LNCaP clone FGC (cell line): ENCODE measurements at places on chromosomes 13 and 19.

GRCh38 chr19:1231729-1232637, 5.8 kb downstream of the CBARP start:
- no peak for DNase-seq

DNA sequence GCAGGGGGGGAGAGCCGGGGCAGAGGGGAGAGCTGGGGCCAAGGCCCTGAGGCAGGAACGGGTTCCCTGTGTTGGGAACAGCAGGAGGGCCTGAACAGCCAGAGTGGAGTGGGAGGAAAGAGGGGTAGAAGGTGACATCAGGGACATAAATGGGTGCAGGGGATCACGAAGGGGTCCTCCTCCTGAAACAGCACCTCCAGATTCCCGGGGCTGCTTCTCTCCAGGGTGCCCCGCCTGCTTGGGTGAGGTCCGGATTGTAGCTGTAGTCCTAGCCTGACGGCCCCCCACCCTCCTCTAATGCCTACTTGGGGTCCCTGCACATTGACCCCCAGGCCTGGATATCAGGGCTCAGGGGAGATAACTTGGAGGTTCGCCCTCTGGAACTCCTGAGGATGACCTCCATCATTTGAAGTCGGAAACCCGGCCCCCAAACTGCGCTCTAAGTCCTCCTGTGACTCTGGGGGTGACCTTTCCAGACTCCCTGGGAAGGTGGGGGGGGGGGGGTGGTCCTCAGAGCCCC, 473 bp upstream of the SCN1B start:
- DNase-seq = no peak

- no peak for DNase-seq
These were observed 25.8 kb upstream of the URAD start for GRCh38 chr13:28014301-28014700.

DNA sequence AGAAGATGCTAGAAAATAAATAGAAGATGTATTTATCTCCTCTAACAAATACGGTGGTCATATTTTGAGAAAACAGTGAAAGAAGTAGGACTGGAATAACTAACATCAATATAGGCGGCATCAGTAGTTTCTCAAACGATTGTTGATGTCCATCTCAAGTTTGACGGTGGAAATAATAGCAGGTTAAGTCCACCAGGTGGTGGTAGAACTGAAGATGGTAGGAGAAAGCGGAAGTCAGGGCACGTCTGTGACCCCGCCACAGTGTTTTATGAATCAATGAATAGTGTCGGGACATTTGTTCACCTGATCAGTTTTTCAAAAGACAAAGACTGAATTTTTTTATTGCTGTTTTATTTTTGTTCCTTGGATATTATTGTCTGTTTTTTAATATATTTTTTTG, 706.4 kb upstream of the SLC10A2 start:
- no peak for DNase-seq

DNA sequence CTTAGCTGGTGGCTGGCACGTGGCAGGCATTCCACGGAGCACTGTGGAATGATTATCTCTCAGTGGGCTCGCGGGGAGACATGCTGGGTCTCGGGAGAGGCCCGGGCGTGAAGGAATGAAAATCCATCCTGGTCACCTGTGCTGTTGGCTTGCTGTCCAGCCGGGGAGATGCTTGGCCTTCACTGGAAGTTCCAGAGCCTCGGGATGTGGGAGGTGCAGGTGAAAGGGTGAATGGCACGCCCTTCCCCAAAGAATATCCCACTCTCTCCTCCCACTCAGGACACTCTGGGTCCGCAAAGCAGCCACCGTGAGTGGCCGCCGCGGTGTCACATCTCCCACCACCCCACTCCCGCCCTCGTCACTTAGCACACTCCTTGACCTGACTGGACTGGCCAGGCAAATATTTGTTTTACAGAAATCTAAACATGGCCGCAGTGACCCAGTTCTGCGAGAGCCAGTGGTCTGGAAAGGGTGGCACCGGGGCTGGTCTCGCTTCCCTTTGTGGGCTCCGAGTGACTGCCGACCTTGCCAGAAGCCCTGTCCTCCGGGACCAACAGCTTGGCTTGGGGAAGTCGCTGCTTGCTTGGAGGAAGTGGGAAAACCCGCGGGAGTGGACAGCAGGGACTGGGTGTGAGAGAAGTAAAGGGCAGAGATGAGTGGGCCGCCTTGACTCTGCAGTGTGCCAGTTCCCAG, 8.0 kb downstream of the DPP9 start:
- DNase-seq = peak; percentile 33
